ENCODE measurements at places on chromosomes 13 and 19.

- DNase-seq, result no peak
Observed at GRCh38 chr13:75513271-75513670, 24.4 kb downstream of the COMMD6 start.

GRCh38 chr13:64087624-64088023 lies 2672.0 kb upstream of the PCDH20 start:
- no peak for DNase-seq

DNA sequence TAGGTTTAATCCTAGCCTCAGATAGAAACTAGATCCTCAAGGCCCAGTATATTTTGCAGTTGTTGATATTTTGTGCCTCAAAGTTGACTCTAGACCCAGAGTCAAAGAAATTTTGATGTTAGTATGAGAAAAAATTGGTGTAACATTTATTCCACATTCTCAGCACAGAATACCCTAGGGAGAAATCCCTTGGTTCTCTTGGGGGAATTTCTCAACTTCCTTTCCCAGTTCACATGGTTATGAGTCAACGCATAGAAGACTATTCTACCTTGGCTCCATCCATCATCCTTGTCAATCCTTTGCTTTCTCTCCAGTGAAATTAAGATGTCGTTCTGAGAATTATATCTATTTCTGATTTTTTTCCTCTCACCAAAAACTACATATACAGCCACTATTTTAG lies 145.3 kb downstream of the POSTN start:
- DNase-seq, result no peak

- no peak for DNase-seq
Observed at GRCh38 chr13:84192125-84192524, 309.9 kb upstream of the SLITRK1 start.

DNA sequence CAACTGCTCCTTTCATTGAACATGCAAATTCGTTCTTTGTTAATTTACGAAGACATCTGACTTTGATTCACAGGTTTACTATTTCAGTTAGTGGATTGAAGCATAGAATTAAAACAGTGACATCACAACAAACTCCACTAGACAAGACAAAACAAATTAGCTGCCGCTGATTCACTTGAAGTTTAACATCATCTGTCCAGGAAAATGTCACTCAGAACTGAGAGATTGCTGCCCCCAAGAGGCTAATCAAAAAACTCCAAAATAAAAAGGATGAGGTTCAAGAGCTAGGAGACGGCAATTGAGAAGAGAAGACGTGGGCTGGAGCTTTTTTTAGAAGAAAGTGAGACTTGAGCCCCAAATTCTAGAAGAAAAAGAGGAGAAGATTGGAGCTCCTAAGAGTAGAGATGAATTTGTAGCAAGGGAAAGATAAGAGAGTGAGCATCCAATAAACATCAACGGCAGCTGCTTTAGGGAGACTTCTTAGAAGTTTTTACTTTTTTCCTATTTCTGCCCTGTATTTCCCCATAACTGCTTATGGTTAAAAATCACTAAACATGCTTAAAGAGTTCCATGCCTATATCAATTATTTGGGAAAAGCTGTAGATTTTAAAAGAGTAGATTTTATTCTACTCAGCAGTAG lies 40.8 kb upstream of the TPP2 start:
- DNase-seq, result no peak

DNA sequence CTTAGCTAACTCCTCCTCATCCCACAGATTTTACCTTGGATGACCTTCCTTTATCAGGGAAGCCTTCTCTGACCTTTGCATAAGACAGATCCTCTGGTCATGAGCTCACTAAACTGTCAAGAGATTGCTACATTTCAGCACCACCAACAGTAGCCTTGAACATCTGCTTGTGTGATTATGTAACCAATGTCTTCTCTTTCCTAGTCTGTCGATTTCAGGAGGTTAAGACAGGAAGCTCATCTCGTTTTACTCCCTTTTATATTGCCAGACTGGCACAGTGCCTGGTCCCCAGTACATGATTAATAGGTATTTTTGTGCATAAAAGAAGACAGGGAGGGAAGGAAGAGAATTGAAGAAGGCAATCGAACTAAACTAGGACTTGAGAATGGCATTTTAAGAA lies 1697.7 kb downstream of the EFNB2 start:
- no peak for DNase-seq

- DNase-seq, result no peak
Observed at GRCh38 chr13:68708336-68708908, 1399.2 kb upstream of the ATXN8OS start.

Data from stimulated activated CD8-positive, alpha-beta memory T cell treated with anti-CD3 and anti-CD28 coated beads, Interleukin-2, amount 100 ng/mL, for 1 hour (primary cell).